ENCODE measurements at places on chromosomes 3 and 15.

DNA sequence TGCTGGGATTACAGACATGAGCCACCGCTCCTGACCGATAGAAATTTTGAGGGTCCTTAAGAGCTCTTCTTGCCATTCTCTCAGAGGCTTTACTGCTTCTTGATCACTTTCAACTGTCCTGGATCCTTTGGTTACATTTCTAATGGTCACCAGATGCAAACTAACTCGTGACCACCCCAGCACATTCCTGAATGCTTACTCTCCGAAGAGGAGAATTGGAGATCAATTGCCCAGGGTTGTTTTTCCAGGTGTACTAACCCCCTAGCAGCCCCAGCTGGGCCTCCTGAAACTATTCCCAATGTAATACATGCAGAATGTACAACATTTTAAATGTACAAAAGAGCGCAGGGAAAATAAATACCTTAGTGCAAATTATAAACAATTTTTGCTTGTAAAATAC lies 65.1 kb upstream of the TBL1XR1 start:
- no peak overlapping the region for H3K27ac ChIP-seq
- H3K27me3 ChIP-seq: no peaks in the 10 kb centered on the region
- no peaks in the 10 kb centered on the region for H3K36me3 ChIP-seq
- DNase-seq: peak; percentile 40

- no peak overlapping the region for H3K4me3 ChIP-seq
- H3K36me3 ChIP-seq: no peaks in the 10 kb centered on the region
- H3K27me3 ChIP-seq: no peaks in the 10 kb centered on the region
- H3K4me1 ChIP-seq: no peaks in the 10 kb centered on the region
- no peak for DNase-seq
Observed at GRCh38 chr3:5007873-5008272, 28.6 kb downstream of the BHLHE40 start.

DNA sequence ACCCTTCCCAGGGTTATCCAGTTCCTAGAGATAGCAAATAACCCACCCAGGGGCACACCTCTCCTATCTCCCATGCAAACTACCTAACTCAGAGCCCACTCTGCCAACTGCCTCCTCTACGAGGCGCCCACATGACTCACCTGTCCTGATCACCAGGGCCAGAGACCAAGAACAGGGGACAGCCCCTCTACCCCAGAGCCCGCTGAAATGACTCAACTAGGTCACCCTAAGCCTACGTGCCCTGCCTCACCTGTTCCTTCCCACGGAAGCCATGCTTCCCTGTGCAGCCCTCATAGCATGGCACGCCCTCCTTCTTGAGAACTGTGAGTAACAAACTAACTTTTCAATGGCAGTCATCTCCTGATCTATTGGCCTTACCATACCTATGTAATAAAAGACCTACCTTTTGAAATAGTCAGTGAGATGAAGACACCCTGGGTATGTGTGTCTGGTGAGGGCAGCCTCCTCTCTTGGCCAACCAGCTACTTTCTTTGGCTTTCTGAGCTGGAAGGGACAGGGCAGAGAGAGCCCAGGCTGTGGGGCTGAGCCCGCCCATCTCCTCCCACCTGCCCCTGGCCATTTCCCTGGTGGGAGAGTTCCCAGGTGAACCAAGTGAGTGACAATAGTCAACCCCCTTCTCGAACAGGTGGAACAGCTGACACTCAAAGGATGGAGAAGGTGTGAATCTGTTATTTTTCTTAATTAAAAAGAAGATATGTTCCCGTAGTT lies 25.5 kb upstream of the PRR23E start:
- no peak overlapping the region for H3K4me3 ChIP-seq
- H3K27me3 ChIP-seq: peaks cover 8% of the 10 kb centered on the region
- no peaks in the 10 kb centered on the region for H3K4me1 ChIP-seq

DNA sequence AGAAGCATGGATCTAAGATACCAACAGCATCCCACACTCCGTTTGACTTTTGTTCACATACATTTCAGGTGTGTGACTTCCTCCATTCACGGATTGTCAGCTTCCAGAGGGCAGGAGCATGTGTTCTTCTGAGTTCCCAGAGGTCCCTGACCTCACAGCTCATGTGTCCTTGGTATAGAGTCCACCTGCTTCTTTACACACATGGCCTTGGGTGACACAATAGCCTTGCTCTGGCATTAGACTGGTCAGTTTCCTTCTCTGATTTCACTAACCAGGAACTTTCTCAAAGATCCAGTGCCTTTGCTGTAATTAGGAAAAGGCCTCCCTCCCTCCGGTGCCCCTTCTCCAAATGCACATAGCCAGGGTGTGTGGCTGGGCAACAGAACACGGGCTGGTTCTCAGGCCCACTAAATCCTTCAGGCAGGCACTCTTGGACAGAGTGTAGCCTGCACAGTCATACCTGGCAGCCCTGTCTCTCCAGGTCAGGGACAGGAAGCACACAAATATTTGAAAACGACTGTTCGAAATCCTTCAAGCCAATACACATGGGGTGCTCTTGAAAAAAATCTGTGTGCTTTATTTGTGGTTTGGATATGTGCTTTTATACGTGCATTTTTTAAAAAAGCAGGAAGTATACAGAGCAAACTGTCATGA lies 81.1 kb downstream of the TRIM42 start:
- H3K27me3 ChIP-seq: no peaks in the 10 kb centered on the region
- no peak for DNase-seq
- no peaks in the 10 kb centered on the region for H3K36me3 ChIP-seq
- no peak overlapping the region for H3K27ac ChIP-seq
- H3K4me1 ChIP-seq: no peaks in the 10 kb centered on the region

DNA sequence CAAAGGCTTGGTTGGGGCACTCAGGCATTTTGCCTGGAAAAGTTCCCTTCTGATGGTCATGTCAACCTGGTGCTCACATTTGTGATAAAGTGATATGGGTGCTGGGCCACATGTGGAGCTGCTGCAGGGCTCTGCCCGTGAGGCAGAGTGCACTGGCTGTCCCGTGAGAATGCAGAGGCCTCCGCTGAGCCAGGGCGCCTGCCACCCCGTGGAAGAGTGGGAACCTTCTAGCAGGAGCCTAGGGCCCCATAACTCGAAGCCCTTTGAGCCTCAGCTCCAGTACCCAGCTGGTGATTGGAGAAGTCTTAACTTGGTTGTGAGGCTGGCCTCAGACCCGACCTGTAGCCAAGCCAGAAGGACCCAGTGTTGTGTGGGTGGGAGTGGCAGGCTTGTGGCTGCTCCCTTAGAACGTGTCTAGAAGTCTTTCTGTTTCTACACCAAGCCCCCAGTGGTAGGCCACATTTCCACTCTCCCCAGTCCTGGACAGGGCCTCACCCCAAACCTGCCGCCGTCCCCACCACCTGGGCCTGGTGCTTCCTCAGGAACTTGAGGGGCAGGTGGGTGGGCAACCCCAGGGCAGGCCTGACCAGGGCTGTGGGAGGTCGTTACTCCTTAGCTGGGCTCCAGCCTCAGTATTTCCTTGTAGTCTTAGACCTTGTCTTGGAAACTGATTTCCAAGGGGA lies 19.7 kb downstream of the SEC61A1 start:
- no peak overlapping the region for H3K4me3 ChIP-seq
- H3K4me1 ChIP-seq: peaks cover 10% of the 10 kb centered on the region
- H3K36me3 ChIP-seq: peaks cover 61% of the 10 kb centered on the region
- H3K27ac ChIP-seq: no peak overlapping the region
- H3K27me3 ChIP-seq: no peaks in the 10 kb centered on the region

DNA sequence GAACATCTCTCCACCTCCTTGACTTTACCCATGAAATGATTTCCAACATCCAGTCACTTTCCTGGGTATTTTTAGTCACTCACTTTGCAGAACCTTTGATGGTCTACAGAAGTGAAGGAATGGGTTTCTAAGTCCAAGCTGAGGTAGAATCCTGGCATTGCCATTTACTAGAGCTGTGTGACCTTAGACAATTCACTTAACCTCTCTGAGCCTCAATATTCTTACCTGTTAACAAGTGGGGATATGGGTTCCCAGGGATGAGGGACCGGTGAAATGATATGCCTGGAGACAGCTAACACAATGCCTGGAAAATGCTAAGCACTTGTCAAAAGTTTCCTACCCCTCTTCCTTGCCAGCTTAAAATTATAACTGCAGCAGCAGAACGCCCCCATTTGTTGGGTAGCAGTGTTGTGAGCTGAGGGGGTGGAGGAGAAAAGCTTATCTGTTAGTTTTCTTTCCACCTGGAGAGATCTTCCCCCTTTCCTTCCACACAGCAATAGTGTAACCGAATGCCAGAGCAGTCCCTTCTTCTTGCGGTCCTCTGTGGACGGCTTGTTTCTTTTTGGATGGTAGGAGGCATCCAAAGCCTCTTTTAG lies 319.2 kb upstream of the LRRFIP2 start:
- no peaks in the 10 kb centered on the region for H3K4me1 ChIP-seq
- no peak for DNase-seq
- H3K27me3 ChIP-seq: peaks cover 13% of the 10 kb centered on the region
- H3K4me3 ChIP-seq: no peak overlapping the region
- H3K27ac ChIP-seq: no peak overlapping the region
- H3K36me3 ChIP-seq: no peaks in the 10 kb centered on the region

DNA sequence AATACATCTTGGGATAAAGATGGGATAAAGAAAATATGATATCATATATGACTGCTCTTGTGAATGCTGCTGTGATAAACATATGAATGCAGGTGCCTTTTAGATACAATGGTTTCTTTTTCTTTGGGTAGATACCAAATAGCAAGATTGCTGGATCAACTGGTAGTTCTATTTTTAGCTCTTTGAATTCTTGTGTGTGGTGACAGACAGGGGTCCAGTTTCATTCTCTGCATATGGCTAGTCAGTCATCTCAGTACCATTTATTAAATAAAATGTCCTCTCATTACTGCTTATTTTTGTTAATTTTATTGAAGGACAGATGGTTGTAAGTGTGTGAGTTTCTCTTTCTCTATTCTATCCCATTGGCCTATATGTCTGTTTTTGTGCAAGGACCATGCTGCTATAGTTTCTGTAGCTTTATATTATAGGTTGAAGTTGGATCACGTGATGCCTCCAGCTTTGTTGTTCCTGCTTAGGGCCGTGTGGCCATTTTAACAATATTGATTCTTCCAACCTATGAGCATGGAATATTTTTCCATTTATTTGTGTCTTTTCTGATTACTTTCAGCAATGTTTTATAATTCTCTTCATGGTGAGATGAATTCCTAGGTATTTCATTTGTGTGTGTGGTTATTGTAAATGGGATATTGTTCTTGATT lies 1089.8 kb upstream of the CADM2 start:
- DNase-seq: no peak
- H3K4me3 ChIP-seq: no peak overlapping the region
- H3K27ac ChIP-seq: no peak overlapping the region

DNA sequence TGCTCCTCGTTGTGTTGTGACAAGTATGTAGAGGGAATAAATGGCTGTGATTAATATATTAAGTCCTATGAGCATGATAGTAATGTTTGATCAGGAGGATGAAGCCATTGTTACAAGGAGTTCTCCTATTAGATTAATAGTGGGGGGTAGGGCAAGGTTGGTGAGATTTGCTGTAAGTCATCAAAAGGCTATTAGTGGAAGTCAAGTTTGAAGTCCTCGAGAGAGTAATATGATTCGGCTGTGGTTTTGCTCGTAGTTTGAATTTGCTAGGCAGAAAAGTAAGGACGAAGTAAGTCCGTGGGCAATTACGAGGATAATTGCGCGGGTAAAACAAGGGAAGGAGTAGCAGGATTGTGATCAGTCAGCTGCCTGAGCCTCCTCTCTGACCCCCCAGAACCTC lies 26.0 kb upstream of the BUB1B start:
- peaks cover 2% of the 10 kb centered on the region for H3K27me3 ChIP-seq
- H3K36me3 ChIP-seq: no peaks in the 10 kb centered on the region
- no peaks in the 10 kb centered on the region for H3K4me1 ChIP-seq
- no peak for DNase-seq
- H3K27ac ChIP-seq: no peak overlapping the region

- no peaks in the 10 kb centered on the region for H3K4me1 ChIP-seq
- no peak overlapping the region for H3K4me3 ChIP-seq
- no peak overlapping the region for H3K27ac ChIP-seq
- no peaks in the 10 kb centered on the region for H3K27me3 ChIP-seq
- DNase-seq: no peak
- H3K36me3 ChIP-seq: no peaks in the 10 kb centered on the region
Observed at GRCh38 chr15:96160800-96161199, 169.7 kb upstream of the NR2F2 start.

DNA sequence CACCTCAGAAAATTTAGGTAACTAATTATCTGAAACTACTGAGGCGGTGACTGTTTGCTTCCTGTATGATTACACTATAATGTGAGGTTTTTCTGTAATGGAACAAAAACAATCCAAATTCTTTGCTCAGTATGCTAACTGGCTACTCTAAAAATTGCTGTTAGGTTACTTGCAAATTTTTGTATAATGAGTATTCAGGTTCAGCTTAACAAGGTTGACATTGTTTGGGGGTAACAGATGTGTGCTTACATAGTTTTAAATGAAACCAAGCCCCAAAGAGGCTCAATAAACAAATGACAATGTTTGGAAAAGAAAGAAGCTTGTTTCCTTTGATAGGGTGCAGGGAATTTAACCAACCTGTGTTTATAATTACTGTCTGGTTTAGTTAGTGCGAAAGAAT lies 414.5 kb upstream of the MDFIC2 start:
- H3K36me3 ChIP-seq: no peaks in the 10 kb centered on the region
- H3K27me3 ChIP-seq: no peaks in the 10 kb centered on the region
- H3K27ac ChIP-seq: no peak overlapping the region
- peak; percentile 89 for DNase-seq

DNA sequence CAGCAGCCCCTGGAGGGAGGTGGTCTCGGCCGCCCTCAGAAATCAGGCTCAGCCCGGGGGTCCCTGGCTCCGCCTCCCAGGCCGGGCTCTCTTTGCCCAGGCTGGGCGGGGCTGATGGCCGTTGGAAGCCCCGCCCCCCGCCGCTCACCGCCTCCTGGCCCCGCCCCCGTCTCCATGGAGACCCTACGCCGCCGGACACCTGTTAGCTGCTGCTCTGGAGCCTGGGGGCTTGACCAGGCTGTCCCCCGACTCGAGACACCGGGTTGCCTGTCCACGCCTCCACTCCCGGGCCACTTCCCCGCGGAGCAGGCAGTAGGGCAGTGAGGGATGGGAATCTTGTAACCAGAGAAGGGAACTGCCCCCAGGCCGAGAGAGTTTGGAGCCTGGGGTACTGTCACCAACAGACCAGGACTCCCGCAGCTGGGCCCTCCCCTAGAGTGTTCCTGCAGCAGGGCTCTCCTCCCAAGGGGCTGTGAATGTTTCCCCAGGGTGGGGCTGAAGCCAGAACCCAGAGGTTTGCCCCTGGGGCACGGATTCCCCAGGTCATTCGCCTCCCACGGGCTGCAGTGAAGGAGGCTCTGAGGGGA lies 27.8 kb upstream of the RPL32 start:
- no peak for DNase-seq
- no peak overlapping the region for H3K4me3 ChIP-seq
- H3K4me1 ChIP-seq: no peaks in the 10 kb centered on the region
- no peaks in the 10 kb centered on the region for H3K36me3 ChIP-seq
- peaks cover 26% of the 10 kb centered on the region for H3K27me3 ChIP-seq

- no peak overlapping the region for H3K27ac ChIP-seq
- DNase-seq: peak; percentile 74
- peaks cover 12% of the 10 kb centered on the region for H3K36me3 ChIP-seq
- H3K4me3 ChIP-seq: no peak overlapping the region
Observed at GRCh38 chr3:168040607-168041208, 55.0 kb downstream of the GOLIM4 start.

All from IMR-90 (cell line).